CD4-positive, alpha-beta T cell treated with Interleukin-1 beta for 1 hour (primary cell): ENCODE measurements at places on chromosomes 7 and 10.

- DNase-seq, result no peak
Measured at GRCh38 chr7:84536271-84536870, 341.8 kb upstream of the SEMA3A start.

GRCh38 chr10:120999868-121000267, 148.7 kb downstream of the WDR11 start:
- DNase-seq, result no peak

DNA sequence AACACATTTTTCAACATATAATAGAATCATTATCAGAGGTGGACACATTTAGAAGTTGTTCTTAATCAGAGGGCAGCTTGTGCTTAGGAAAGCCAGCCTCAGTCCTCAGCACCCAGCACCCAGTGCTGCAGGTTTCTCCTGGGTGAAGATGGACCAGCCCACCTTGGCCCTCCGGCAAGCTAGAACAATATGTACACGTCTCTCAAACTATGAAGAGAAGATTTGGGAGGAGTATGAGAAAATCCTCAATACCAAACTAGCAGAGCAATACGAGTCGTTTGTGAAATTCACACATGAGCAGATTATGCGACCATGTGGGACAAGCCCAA, 13.5 kb upstream of the RALA start:
- DNase-seq, result no peak

GRCh38 chr10:47115322-47115721, 184.7 kb upstream of the GDF10 start:
- DNase-seq, result no peak

DNA sequence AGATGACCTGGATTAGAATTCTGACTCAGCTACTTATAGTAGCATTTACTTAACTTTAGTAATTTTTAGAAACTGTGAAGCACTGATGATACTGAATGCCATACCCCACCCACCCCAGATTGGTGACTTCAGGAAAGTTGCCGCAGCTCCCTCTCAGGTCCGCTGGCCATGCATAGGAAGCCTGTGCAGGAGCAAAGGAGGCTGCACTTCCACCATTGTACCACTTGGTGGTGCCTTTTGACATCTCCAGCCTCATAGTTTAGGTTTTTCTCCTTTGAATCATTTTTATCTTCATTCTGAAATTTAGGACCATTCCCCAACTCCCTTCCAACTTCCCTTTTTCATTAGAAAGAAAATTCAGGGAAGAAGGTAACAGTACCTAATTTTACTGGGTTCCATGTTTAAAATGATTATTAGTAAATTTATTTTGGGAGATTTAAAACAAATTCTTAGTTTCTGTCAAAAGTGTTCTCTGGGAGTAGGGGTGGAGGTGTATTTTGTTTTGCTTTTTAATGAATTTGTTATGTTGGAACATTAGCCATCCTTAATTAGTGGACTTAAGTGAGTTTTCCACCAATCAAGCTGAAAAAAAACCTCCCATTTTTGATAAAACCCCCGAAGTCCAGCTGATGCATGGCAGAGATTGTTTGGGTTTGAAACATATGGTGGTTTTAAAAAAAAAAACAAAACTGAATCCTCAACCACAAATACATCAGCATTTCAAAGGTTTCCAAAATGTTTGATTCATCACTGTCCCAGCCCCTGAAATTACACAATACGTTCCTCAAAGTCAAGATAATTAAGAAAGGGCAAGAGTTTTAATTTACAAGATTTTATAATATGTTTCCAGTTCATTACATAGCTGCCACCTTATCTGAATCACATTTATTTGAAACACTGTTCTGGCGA, 109.6 kb downstream of the WNT2 start:
- peak; percentile 37 for DNase-seq

DNA sequence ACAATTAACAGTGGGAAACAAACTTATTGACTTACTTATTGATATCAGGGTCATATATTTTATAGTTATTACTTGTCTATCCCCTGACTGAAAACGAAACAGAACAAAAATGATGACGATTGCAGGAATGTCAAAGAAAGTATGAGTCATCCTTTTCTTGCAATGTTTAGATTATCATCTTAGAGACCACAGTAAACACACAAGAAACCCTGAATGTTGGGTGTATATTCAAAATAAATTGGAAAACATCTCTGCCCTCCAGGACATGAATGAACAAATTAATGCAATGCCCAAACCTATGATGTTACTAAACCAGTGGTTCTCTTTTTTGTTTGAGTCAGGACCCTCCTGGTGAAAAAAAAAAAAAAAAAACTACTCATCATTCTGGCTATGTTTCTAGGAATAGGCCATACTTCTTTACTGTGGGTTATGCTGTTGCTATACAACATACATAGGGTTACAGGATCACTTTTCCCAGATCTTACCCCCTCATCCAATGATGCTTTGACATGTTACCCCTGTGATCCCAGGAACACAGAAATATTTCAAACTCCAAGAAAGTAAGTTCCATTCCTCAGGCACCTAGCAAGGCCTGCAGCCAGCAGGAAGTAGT, 623.4 kb upstream of the IGFBP3 start:
- DNase-seq, result no peak

DNA sequence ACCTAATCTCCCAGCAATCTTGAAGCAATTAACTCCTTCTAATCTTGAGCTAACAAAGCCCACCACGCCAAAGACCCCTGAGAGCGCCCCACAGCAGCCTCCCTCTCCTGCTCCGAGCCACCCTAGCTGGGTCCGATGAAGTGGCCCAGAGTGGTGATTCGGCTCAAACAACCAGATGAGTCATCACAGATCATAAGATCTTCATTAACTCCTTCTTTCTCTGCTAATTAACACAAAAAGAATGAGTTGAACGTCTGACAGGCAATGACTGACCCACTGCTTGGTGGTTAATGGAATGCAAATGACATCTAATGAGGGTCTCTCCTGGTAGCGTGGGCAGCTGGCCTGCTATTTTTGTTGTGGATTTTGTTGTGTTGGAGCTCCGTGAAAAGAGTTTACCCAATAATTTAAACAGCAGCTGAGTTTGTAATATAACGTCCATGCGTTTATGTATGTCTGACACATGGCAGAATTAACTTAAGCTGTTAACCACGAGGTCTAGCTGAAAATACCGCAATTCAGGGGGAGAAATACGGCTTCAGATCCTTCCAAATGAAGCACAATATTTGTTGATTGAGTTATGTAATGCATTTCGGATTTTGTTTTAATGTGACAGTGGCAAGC, 161.4 kb downstream of the RAB11FIP2 start:
- no peak for DNase-seq

DNA sequence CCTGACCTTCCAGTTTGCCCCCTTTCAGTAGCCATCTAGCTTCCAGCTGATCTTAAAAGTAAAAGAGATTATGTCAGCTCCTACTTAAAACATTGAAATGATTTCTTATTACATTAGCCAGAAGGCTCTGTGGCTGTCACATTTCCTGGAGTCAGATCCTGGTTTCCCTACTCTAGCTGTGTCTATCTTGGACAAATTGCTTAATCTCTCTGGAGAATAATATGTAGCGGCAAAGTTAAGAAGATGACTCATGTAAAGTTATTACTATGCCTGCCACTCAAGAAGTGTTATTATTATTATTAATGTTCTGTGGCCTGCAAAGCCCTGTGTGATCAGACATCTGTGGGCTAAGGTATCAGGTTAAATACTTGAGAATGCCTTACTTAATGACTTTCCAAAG, 107.2 kb downstream of the RUNDC3B start:
- no peak for DNase-seq

- DNase-seq, result no peak
Measured at GRCh38 chr10:30763918-30764317, 134.4 kb upstream of the LYZL2 start.

DNA sequence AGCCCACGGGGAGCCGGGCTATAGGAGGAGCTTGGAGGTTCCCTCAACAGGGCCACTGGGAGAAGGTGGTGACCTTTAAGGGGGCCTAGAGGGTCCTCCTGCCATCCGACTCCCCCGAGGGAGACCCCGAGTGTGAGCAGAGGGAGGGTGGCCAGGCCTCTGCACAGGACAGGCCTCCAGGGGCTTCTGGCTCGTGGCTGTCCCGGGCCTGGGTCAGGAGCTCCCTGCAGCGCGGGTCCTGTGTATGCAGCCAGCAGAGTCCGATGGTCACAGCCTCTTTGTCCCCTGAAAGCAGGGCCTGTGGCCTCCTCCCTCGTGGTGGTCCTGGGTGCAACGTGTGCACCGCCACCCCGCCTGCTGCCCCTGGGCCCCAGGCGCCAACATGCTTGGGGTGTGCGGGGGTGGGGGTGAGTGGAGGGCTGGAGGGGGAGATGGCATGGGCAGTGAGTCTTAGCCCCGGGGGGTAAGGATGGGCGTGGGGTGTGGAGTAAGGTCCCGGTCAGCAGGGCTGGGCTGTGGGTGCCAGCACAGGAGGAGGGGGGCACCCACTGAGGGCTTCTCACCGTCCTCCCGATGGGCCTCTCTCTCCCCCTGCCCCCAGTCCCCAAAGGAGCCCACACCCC, 27.1 kb downstream of the UNCX start:
- no peak for DNase-seq

DNA sequence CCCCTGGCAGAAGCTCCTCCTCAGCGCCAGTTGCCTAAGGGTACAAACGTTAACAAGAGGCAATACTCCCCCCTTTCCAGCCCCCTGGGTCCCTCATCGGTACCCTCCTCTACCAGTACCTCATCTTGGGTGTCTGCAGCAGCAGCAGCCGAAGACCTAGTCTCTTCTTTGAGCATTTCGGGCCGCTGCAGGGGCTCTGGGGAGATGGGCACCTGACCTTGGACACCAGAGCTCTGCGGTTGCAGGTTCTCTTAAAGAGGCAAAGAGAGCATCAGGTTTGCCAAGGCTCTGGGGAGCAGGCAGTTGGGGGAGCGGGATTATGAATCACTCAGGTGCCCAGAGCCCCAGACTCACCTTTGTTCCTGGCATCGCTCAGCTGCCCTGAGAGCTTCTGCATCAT, 3.5 kb downstream of the FBXL15 start:
- no peak for DNase-seq

DNA sequence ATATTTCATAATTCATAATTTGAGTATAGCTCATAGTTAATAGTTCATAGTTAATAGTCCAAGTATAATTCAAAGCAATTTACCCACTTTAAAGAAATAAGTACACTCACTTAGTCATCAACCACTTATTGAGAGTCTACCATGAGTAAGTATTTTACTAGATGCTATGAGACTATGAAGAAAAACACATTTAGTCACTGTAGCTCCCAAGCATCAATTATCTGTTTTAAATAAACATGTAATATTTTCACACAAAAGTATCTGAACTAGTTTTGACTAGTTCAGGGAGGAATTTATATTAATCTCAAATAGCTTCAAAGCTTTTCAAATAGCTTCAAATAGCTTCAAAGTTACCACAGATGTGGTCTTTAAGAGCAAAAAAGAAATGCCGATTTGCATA, 119.2 kb downstream of the ANK3 start:
- DNase-seq, result no peak

GRCh38 chr7:1049006-1049741, 4.8 kb downstream of the GPR146 start:
- no peak for DNase-seq

DNA sequence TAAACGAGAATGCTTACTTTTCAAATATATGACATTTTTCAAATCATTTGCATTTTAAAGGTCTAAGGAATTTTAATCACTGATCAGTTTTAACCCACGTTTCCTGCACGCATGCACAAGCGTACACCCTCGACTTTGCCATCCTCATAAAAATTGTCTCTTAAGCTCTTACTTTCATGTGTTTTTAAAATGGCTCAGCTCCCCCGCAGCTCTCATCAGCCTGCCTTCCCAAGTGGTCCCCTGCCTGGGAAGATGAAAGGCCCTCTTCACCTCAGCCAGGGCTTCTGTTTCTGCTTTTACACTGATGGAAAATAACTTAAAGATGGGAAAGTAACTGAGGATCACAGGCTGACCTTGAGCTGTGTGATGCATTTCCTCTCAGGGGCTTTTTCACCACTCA, 131.6 kb upstream of the LSM8 start:
- no peak for DNase-seq

DNA sequence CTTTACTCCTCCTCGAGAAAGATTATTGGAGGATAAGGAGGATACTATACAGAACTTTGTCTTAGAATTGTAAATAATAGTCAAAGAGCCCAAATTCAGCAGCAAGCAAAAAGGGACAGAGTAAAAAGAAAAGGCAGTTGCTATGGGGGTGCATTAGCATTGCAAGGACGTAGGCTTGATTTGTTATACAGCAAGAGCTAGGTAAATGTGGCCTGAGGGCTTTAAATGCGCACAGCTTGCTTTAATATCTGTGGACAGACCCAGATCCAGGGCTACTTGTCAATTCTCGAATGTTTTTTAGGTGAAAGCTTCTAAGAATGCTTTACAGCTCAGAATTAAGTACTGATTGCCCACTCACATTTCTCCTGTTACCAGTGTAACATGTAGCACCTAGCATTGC, 58.5 kb downstream of the CELF2 start:
- no peak for DNase-seq

GRCh38 chr10:45433716-45434469, 59.9 kb downstream of the ALOX5 start:
- no peak for DNase-seq

- DNase-seq, result no peak
Measured at GRCh38 chr7:146652176-146652575, 535.6 kb downstream of the CNTNAP2 start.

- DNase-seq, result no peak
Measured at GRCh38 chr7:82204694-82205093, 238.9 kb downstream of the CACNA2D1 start.

DNA sequence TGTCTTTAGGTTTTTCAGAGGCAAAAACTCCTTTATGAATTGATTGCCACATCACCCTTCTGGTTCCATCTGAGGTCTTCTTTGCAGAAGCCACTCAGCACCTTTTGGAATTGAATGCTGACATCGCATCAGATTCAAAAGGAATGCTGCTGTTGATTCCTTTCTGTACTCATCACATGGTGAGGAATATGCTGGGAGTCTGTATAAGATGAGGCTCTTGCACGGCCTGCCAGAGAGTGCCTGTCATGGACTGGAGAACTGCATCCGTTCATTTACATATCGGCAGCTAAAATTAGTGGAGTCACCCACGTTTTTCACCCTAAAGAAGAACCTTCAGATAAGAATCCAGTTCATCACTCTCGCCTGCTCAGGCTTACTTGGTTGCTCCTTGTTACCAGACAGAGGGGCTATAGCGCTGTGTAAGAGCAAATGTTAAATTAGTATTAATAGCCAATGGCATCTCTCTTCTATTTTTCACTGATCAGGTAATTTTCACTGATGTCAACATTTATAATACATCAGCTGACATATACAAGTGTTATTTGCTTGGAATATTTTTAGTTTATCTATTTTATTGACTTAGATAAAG, 14.3 kb downstream of the NRG3 start:
- no peak for DNase-seq

DNA sequence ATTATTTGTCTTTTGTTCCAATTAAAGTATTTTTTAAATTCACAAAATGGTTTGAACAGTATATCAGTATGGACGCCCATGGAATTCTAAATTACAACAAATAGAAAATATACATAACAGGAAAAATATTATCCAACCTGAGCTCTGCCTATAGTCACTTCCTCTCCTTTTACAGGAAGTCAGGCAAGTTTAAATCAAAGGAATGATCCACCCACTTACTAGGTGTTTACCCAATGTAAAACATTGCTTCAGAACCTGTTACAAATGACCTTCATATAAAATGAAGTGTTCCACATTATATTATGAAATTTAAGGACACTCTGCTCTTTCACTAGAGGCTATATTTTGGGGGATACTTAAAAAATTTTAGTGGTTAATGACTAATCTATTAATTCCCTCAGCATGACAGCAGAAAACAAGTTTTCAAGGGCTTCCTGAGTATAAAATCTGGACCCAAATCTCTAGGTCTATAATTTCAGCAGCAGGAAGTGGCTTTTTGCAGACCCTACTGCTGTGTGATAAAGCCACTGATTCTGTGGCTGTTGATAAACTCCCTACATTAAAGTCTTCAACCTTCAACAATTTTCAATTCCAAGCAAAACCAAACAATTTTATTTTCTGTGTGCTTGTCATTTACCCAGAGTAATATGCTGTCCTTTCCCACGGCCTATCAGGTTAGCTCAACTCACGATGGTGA, 722.6 kb downstream of the GATA3 start:
- no peak for DNase-seq
